ENCODE measurements at places on chromosomes 12 and 14. TPM values are rescaled to one million over a fixed set of nuclear protein-coding genes. Genes with fewer than 3 reads are reported as not detected.

IRAK3 gene
- 1.0 TPM for total RNA-seq

APOF gene
- total RNA-seq = not detected

OR6C76 gene
- not detected for total RNA-seq

PMCH gene
- not detected for total RNA-seq

Data from A549 treated with GW870086 at 1 μM for 4 hours (cell line).